HEK293T (cell line): ENCODE measurements at places on chromosomes 12 and 14.

- DNase-seq = no peak
These were observed 41.7 kb downstream of the BLTP3B start for GRCh38 chr12:100101000-100101399.

DNA sequence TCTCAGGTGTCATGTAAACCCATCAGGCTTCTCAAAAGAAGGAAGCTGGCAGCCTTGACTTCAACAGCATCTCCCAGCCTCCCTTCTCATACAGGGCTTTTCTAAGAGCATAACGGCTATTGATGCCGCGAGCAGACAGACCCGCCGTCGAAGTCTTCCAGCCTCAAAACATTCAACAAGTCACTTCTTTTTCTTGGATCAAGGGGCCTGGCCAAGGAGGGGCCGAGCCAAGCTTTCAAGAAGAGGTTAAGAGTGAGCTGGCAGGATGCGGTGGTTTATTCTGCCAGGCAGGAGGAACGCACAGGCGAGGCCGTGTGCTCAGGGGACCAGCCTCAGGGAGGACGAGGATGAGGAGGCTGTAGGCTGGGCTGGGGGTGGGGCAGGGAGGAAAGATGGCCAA, 102.9 kb upstream of the RFLNA start:
- DNase-seq = no peak

DNA sequence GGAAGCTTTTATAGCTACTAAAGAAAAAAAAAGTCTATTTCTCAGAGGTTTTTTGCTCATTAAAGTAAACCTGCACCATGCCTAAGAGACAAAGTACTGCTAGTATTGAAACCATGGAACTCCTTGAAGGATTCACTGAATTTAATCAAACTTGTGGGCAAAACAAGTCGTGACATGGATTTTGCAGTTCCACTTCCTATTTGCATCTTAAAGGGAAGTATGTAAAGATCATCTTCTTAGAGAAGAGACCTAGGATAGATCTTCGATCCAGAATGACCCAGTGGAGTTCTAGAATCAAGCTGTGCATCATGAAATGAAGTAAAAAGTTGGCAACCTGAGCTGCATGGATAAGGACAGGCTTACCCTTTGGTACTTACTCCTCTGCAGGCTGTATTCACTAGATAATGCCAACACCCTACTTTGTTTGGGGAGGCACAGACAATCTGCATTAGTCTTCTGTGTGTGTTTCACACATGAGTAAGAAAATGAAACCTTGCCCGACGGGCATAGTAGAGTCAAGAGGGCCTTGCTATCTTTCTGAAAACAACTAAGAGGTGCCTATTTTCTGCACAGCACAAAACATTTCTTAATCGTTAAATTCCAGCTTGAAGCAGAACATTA, 1.9 kb downstream of the GNG2 start:
- no peak for DNase-seq

GRCh38 chr12:41436076-41436475, 248.0 kb downstream of the PDZRN4 start:
- no peak for DNase-seq

- DNase-seq = no peak
These were observed 73.7 kb downstream of the BBS10 start for GRCh38 chr12:76274420-76275083.

- no peak for DNase-seq
These were observed 307.2 kb downstream of the ADGRD1 start for GRCh38 chr12:131260954-131261353.

DNA sequence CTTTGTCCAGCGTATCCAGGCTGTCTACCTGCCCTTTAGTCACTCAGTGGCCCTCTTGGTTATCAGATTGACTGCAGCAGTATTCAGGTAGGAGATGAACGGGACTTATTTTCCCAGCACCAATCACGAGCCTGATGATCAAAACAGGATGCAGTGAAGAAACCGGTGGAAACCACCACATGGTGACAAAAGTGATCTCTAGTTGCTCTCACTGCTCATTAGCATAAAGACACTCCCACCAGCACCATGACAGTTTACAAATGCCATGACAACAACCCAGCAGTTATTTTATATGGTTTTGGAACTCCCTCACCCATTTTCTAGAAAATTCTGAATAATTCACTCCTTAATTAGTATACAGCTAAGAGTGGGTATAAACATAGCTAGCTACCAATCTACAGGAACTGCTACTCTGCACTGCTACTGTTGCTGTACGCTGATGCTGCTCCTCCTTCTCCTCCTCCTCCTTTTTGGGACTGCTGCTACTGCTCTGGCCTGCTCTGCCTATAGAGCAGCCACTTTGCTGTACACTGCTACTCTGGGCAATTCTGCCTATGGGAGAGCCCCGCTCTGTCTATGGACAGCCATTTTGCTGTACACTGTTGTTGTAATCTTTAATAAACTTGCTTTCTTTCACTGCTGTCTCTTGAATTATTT, 142.5 kb upstream of the SSTR1 start:
- DNase-seq = no peak

DNA sequence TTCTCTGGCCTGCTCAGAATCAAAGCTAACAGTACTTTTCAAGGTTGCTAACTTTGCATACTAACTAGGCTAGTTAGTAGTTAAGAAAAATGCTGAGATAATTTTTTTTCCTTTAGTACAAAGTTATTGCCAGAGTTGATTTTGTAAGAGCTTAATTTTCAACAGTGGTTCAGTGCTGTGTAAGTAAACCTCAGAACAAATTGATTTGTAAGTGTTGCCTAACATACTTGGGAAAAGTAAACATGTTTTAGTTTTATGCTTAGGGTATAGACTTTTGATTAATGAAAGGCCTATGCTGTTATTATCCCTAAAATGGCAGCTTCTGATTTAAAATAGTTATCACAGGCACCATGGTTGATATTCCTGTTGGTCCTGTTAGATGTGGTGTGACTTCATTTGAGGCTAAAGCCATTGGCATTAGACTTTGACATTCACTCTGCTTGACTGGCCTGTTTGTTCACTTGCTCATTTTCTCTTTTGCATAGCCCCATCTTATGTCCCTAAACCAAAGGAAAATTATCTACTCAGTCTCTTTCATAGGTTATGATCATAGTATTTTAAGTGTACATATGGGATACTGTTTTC, 5.2 kb downstream of the CMAS start:
- DNase-seq = no peak

GRCh38 chr12:52052468-52053186, 1.4 kb downstream of the NR4A1 start:
- no peak for DNase-seq

DNA sequence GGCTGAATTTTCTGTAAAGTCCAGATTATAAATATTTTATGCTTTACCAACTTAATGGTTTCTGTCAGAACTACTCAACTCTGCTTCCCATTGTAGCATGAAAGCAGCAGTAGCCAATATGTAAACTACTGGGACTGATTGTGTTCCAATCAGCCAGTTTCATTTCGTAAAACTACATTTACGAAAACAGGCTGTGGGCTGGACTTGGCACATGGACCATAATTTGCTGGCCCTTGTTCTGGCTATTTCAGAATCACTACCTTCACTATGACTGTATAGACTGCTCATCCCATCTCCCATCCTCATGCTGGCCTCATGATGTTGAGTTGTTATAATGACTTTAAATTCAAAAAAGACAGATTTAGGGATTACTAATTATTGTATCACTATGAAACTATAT, 38.7 kb downstream of the FAR2 start:
- no peak for DNase-seq

DNA sequence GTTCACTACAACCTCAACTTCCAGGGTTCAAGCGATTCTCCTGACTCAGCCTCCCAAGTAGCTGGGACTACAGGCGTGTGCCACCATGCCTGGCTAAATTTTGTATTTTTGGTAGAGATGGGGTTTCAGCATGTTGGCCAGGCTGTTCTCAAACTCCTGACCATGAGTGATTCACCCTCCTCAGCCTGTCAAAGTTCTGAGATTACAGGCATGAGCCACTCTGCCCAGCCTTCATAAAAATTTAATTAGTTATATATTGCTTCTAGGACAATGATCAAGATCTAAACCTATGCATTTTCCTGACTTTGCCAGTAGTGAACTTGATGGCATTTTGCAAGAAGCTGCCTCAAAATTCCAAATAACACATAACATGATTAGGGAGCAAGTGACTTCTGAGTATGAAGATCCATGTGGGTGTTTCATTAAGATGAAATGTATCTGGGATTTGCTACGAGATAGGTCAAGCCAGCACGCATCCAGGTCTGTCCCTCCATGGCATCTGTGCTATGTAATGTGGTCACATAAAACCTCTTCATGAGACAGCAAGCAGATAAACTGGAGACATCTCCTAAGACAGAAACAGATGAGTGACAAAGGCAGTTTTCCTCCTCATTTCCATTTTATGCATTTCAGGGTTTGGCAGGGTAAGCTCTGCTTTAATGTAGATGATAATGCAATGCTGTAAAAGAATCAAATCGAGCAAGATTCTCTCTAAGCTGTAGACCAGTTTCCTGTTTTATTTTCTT, 319.4 kb upstream of the ATP2B1 start:
- DNase-seq = no peak
